NCI-H2029 treated with DMSO at 0.1 percent for 48 hours (cell line): ENCODE measurements at places on chromosomes 12 and 14.

DNA sequence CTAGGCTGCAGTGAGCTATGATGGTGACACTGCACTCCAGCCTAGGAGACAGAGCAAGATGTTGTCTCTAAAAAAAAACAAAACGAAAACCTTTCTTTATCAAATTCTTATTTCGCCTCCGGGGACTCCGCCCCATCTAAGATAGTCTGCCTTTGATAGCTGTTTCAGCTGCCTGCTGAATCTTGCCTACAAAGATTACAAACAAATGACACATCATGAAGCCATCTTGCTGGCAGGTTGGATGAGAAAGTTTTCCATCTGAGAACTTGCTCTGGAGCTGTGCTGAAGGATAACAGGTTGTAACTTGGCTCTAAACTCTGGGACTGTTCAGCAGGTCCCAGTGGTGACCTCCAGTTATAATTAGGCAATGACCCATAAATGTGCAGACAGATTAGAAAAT is 41.8 kb upstream of the AEBP2 start:
- no peak for DNase-seq

DNA sequence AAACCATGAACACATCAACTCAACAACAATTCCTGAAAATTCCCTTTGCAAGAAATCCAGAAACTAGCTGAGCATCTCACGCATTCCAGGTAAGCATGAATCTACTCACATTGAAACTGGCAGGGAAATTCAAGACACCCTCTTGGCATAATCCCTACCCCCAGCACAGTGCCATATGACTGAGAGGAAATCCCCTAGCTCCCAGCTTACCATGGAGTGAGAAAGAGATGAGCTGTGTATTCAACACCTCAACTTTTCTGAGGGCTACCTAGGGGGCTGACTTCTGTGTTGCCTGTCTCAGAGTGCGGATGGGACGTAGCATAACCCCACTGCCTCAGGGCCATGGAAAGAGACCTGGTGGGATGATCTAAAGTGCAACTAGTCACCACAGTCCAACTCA is 37.7 kb upstream of the GPR132 start:
- DNase-seq = no peak

DNA sequence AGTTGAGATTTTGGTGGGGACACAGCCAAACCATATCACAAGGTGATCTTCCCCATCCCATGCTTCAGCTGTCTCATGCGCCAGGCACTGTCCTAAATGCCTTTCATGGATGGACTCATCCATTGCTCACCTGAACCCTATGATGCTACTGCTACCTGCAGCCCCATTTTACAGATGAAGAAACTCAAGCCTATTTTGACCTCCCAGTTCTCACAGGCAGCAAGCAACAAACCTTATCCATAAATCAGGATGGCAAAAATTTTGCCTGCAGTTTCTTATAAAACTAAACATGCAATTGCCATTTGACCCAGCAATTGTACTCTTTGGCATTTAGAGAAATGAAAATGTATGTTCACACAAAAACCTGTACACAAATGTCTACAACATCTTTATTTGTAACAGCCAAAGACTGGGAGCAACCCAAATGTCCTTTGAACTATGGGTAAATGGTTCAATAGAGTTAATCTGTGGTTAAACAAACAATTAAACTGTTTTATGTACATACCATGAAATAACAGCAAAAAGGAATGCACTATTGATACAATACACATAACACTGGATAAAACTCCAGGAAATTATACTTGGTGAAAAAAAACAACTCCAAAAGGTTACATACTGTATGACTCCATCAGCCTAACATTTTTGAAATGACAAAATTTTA is 2.6 kb downstream of the NT5DC3 start:
- no peak for DNase-seq

DNA sequence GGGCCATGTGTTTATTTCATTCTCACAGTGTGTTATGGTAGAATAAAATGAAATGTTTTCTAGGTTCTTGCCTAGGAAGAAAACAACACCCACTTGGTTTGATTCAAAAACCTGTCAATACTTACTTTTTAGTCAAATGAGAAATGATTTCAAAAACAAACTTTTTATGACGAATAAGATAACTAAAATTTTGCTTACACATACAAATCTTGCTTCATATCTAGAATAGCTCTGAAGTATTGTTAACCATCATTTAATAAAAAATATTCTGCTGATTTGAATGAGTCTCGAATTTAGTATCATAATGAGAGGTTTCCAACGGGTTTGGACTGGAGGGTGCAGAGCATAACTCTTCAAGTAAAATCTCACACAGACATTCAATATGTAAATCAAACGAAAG is 23.2 kb downstream of the SLCO1C1 start:
- no peak for DNase-seq

DNA sequence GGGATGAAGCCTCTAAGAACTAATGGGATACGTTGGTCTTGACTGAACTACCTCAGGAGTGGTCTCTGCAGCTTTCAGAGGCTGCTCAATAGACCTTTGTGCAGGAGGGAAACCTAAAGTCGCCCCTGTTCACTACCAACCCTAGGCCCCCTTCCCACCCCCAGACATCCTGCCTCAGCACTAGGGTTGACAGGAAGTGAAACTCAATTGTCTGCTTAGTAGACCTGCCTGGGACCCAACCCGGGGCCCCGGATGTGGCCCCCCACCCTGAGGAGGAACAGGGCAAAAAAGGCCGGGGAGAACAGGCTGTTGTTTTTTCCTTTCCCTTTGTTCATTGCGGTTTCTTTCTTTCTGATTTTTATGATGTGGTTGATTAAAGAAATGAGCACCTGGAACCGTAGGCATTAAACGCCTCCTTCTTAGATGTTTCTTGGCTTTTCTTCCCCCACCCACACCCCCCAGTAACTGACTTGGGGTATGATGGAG is 1.6 kb upstream of the DGKA start:
- no peak for DNase-seq

DNA sequence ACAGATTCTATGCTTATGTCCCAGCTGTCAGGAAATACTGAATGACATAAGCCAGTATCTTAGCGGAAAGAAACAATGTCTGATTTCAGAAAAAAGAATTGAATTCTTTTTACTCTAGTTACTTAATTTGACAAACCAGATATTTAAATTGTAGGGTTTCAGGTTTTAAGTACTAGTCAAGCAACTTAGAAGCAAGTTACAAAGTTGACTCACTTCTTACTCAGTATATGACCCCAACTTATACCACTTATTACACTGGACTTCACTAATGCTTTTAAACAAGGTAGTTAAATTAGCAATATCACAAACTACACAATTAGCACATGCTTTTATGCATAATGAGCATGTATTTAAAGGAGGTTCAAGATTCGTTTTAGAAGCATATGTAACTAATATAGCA is 7.1 kb downstream of the GMFB start:
- DNase-seq = no peak

DNA sequence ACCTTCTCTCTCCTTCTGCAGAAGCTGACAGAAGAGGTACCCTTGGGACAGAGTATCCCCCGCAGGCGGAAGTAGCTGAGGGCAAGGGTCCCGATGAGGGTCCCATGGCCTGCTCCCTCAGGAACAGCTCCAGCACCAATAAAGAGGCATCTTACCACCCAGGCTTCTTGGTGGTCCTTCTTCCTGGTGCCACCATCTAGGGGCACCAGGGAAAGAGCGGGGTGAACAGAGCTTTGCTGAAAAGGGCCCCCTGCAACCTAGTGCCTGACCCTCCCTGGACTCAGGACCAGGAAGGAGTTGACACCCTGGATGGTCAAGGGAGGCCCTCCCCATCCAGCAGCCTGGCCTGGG is 591 bp upstream of the IRF9 start:
- DNase-seq = no peak

GRCh38 chr14:64549791-64550620 is at the start of gene PPP1R36:
PPP1R36 (plus strand) TSS chr14:64549961; CDS start chr14:64549998, 37 bp downstream.
- DNase-seq = no peak

- DNase-seq = no peak
Measured at GRCh38 chr12:33825442-33825841, 196.9 kb upstream of the ALG10 start.

DNA sequence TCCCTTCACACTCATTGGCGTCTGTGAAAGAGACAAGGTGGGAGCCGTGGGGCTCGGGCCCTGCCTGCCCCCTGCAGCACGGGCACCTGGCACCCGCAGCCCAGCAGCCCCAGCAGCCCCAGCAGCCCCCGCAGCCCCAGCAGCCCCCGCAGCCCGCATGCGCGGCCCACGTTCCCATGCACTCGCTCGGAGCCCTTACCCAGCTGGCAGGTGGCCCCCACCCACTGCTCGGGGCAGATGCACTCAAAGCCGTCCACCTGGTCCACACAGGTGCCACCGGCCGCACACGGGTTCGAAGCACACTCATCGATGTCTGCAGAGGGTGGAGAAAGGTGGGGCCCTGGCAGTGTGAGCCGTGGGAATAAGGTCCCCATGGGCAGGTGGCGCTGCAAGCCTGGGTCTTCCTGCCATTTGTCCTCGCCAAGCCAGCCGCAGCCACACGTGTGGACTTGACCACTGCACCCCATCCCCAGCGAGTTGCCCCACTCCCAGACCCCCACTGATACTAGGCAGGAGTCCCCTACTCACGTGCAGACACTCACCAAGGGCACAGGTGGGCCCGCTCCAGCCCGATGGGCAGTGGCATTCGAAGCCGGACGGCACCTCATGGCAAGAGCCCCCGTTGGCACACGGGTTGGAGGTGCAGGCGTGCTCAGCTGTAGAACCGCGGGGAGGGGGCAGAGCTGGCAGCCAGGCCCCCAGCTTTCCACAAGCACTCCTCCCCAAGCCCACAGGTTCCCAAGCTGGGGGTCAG is 17.3 kb downstream of the JAG2 start:
- DNase-seq = no peak

DNA sequence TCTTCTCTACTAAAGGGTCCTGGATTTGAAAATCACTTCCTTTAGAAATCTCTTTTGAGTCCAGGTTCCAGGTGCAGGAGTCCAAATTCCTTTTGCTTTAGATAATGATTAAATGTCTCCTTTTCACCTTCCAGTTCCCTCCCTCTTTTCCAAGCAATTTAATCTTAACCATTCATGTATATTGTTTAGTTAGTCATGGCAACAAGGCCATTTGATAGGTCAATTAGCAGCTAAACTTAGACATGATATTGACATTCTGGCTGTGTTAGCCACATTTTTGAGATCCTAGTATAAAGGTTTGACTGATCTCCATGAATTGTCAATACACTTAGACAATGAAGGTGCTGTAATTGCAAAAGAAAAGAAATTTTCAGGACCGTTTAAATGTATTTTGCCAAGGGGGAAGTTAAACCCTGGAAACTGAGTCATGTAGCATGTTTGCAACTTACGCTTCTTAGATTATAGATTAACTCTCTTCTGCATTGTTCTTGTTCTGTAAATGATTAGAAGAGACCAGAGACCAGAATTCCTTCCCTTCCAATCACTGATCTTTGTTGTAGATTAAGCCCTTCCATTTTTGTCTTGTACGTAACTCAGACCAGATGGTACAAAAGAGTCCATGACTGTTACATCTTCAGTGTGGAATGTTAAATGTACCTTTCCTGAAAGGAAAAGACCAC is 12.4 kb upstream of the C12orf75 start:
- DNase-seq = peak; percentile 42

GRCh38 chr12:11967376-11968047 is 103.2 kb upstream of the BCL2L14 start:
- DNase-seq = no peak

GRCh38 chr14:91008759-91009409 is 51.6 kb downstream of the RPS6KA5 start:
- DNase-seq = no peak

DNA sequence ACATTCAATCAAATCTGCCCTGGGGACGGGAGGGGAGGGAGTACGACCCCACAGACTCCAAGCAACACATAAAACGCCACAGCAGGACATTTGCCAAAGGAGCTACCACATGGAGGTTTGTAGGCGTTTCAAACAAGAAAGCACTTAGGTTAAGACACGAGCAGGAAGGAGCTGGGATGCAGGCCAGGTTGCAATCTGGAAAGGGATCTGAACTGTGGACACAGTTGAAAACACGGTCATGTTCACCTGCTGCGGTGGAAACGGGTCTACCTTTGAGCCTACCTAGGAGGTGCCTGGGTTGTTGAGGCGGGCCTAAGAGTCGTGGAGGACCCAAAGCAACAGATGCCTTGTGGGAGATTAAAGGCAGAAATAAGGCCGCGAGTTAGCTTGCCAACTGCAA is 18.4 kb downstream of the PRKAB1 start:
- DNase-seq = no peak

DNA sequence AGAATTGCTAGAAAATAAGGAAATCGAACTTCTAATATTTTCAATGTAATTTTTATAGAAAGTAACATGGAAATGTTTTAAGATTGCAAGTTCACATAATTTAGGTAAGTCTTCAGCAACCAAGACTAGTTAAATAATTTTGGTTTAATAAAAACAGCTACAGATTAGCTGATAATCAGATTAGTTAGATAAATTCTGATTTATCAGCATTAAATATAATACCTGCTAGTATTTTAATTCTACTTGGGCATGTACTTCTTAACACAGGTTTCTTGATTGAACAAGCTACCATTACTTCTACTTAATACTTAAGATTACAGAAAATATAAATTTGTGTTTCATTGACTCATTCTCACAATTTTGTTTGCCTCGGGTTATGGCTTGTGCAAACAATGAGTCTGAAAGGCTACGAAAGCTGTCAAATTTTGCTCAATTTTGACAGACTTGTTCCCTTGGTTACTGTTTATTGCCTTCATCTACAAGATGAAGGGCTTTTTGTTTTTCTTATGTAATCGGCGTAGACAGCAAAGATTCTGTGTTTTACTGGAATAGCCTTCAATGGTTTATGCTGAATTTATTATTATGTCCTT is 116.1 kb upstream of the NUDT4 start:
- no peak for DNase-seq

- no peak for DNase-seq
Measured at GRCh38 chr14:55316564-55316963, 45.3 kb downstream of the FBXO34 start.

DNA sequence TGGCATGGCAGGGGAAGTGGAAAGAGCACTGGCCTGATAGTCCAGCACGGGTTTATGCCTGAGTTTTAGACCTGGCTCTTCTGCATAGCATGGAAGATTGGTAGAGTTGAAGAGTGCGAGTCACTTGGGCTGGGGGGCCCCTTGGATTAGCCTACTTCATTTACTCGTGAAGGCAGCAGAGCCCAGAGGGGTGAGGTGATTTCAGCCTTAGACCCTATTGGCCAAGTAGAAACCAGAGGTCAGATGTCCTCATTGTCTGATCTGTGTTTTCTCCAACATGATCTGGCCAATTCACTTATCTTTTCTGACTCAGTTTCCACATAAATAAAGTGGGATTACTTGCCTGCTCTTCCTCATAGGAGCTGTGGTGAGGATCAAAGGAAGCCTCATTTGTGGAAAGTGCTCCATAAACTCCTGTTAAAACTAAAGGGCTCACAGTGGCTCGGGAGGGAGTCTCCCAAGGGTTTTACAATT is 1.9 kb downstream of the PLEKHG3 start:
- DNase-seq = no peak

GRCh38 chr12:108722463-108722862 is 8.9 kb downstream of the CORO1C start:
- no peak for DNase-seq

DNA sequence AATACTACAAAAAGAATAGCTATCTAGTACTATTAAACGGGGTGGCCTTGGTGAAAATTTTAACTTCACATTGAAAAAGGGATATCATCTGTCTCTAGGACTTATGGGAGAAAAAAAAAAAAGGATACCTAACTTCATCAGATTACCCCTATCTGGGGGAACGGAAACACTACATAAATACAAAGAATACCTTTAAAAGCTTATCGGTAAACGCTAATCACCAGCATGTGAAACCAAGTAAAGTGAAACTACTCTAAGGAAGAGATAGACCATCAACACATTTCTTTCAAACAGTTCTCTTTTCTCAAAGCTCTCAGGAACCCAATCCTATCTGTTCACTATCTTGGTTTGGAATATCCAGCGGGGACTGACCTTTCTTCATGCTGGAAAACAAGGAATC is 3.5 kb downstream of the KICS2 start:
- DNase-seq = no peak

- no peak for DNase-seq
Measured at GRCh38 chr12:109201496-109201885, 85.1 kb downstream of the ACACB start.
